ENCODE measurements at places on chromosomes 6 and 20.

DNA sequence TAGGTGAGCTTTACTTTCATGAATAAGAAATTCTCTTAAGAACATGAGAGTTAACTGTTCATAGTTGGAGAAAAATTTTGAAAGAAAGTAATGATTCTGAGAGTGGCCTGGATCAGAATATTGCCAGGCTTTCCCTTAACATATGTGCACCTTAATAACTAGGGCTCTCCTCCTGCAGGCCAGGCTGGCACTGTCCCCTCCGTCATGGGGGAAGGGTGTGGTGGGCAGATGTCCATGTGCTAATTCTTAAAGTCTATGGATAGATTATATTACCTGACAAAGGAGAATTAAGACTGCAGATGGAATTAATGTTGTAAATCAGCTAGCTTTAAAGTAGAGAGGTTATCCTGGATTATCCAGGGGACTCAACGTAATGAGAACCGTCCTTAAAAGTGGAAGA, 10.9 kb upstream of the KLHL32 start:
- DNase-seq, result no peak

DNA sequence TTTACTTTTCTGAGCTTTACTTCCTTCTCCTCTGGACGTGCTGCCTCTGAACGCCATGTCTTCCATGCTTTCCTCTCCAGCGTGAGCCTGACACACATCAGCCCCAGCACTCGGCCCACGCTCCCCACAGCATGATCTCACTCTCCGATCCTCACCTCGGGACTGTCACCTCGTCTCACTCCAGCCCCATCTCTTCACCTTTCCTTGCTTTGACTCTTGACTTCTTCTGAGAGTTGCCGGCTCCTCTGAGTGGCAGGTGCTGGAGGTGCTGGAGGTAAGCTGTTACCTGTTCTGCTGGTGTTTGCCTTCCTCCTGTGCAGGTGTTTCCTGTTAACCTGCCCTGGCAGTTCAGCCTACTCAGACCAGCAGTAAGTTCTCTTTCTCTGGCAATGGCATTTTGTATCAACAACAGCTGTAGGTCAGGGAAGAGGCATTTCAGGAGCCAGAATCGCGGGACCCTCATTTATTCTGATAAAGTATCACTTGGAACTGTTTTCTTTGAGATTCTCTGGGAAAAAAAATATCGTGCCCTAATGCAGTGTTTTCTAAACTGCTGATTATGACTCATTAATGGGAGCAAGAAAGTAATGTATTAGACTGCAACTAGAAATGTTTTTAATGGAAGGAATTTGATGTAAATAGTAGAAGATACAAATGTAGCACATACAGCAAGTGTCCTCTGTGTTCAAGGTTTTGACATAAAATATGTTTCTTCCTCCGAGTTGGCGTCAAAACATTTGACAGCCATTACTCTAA, 106.5 kb downstream of the ARID1B start:
- peak; percentile 91 for DNase-seq

- no peak for DNase-seq
These were observed 178.7 kb downstream of the ATXN1 start for GRCh38 chr6:16582446-16583143.

GRCh38 chr6:161338015-161338414, 64.2 kb upstream of the AGPAT4 start:
- no peak for DNase-seq

- DNase-seq, result peak; percentile 11
These were observed 14.0 kb downstream of the PGBD1 start for GRCh38 chr6:28295326-28295725.

GRCh38 chr6:15621203-15622044, 41.4 kb downstream of the DTNBP1 start:
- DNase-seq, result no peak

DNA sequence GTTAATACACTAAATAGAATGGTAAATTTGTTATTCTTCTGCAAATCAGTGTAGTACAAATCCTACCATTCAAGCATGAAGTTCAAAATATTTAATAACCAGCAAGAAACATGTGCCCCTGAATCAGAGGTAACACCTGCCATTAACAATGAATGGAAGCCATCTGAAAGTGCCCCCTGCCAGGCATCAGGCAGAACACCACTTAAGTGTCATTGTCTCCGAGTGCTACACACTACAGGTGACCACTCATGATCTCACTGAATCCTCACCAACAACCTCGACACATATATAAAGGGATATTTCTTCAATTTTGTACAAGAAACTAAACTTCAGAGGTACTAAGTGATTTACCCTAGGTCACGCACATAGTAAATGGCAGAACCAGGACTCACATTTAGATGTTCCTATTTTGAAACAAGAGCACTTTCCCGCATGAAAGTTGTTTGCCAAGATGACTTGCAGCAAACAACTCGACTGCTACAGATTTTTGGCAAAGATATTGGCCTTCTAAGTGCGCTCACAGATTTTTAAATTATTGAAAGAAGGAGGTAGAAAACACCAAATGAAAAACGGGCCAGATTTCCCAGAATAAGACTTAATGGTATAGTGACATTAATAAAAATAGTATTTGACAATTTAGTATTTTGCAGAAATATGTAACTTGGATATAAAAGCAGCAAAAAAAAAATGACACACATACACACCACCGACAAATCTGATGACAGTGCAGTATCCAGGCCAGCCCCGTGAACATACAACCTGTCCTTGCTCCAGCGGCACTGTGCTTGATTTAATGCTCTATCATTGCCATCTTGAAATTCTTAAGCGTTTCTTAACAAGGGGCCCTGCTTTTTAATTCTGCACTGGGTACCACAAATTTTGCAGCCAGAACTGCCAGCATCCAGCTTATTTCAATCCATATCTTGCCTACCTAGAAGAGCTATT, 274.5 kb downstream of the ALDH8A1 start:
- no peak for DNase-seq

- no peak for DNase-seq
These were observed 440.6 kb upstream of the EPHA7 start for GRCh38 chr6:93859971-93860370.

DNA sequence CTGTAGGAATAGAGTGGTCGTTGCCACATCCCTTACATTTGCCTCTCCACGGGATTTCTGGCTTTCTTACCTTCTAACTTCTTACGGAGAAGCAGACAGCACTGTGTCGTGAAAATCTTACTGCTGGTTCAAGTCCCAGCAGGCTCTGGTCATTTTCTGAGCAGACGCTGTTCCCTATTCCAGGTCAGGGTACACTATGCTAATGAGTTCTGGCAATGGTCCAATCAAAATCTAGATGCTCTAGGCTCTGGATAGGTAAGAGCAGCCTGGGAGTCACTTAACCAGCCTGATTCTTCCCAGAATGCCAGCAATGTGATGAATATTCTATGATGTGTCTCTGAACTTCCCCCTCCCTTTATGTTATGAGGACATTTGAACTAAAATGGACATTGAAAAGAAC, at the start of gene GCM1:
Gene GCM1, minus strand, starts transcription at position 158 of the 400 bp plus-strand sequence. CDS start 3,209 bp downstream, outside the sequence.
- DNase-seq, result no peak

GRCh38 chr6:50390416-50390815, 322.9 kb upstream of the TFAP2D start:
- DNase-seq, result no peak

DNA sequence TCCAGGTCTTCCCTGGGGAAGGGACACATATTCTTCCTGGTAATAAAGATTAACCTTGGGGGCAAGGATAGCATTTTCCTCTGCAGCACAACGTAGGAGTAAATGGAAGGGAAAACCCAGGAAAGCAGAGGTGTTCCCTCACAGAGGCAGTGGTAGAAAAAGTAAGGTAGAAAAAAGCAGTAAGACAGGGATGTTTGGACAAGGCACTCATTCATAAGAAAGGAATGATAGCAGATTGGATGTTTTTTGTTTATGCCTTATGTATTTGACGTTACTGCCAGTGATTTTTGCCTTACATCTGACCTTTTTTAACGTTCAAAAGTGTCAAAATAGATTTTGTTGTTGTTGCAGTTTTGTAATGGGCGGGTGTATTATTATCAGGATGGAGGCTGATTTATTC, 395.0 kb downstream of the CDKAL1 start:
- no peak for DNase-seq

DNA sequence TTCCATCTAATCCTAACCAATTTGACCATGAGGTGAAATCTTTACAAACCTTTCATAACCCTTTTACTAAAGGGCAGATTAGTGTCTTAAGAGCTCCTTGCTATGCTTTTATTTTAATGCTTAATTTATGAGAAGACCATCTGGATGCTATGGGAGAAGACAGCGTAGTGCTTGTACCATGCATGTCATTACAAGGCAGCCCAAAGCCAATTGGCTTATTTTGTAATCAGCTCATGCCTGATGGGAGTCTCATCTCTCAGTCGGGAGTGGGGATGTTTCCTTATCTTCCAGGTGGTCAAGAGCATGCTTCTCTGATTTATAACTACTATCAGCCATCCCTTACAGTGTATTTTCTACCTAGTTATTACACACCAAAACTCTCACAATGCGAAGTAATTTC, 304.7 kb downstream of the FARS2 start:
- no peak for DNase-seq

DNA sequence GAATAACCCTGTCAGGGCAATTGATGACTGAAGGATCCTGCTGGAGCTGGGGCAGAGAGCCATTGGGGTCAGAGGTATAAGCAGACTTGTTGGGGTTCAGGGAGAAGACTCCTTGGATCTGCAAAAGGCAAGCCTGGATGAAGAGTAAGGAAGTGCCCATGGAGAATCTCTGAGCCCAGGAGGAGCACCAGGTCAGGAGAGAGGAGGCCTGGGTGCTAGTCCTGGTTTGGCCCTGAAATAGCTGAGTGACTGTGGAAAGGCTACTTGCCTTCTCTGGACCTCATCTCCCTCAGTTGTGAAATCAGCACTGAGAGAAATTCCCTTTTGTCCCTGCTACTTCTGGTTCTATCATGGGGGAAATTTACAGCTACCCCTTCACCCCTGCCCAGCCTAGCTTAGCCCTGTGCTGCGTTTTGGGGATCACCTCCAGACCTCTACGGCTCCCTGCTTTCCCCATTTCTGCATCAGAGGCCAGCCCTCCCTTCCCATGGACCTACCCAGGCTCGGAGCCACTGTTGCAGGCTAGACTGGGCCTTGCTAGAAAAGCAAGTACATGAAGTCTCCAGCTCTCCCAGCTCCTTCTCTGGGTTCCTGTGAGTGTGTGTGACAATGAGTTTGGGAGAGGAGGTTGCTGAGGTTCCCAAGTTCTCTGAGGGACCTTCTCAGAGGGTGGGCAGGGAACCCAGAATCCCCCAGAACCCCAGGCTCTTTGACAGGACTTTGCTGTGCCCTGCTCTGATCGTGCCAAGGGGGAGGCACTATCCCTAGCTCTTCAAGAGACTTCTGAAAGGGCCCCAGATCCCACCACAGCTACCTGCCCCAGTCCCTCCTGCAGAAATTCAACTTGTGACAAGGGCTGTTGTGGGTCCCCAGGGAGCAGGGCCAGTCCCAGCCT, 2.3 kb upstream of the NCR2 start:
- DNase-seq, result no peak

DNA sequence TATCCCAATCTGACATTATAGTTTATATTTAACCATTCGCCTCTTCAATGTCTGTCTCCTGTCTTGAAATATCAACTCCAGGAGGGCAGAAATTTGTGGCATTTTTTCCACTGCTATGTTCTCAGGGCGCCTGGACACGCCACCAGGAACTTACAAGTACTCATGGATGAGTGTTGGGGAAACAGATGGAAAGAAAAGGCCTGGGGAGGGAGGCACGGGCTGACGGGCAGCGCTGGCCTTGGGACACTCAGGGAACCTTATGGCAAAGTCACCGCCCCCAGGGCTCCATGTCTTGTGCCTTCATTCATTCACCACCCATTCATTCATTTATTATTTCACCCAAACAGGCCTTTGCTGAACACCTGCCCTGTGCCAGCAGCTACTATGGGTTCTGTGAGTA, 222.9 kb downstream of the PREX1 start:
- DNase-seq, result no peak

DNA sequence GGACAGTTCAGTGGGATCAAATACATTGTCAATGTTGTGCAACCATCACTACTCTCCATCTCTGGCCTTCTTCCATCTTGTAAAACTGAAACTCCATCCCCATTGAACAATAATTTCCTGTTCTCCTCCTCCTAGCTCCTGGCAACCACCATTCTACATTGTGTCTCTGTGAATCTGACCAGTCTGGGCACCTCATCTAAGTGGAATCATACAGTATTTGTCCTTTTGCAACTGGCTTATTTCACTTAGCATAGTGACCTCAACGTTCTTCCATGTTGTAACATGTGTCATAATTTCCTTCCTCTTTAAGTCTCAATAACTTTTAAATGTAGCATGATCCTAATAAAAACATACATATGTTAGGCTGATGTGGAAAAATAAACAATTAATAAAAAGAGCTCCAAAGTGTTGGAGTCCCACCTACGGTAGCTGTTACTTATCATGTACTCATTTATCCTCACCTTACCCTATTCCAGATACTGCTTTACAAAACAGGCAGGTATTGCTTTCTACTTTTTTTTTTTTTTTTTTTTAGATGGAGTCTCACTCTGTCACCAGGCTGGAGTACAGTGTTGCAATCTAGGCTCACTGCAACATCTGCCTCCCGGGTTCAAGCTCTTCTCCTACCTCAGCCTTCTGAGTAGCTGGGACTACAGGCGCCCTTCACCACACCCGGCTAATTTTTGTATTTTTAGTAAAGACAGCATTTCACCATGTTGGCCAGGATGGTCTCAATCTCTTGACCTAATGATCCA, 91.9 kb downstream of the TNFAIP3 start:
- DNase-seq, result no peak

GRCh38 chr6:148746363-148747144, at the start of gene UST:
TSS of gene UST (plus strand) at chr6:148747030. CDS start at chr6:148747431, 401 bp downstream.
- DNase-seq, result peak; percentile 75

GRCh38 chr6:42987533-42988451, 3.4 kb downstream of the PPP2R5D start:
- no peak for DNase-seq

DNA sequence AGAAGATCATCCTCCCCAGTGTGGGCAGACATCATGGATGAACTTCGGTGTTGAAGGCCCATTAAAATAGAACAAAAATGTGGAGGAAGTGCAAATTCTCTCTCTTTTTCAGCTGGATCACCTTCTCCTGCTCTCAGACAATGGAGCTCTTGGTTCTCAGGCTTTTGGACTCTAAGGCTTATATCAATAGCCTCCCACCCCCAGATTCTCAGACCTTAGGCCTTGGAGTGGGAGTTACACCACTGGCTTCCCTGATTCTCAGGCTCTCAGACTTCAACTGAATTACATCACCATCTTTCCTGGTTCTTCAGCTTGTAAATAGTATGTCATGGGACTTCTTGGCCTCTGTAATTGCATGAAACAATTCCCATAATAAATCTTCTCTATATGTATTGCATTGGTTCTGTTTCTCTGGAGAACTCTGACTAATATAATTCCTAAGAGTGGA, 36.6 kb downstream of the NSFL1C start:
- no peak for DNase-seq

- no peak for DNase-seq
These were observed 548.8 kb upstream of the EPHA7 start for GRCh38 chr6:93968126-93968525.

DNA sequence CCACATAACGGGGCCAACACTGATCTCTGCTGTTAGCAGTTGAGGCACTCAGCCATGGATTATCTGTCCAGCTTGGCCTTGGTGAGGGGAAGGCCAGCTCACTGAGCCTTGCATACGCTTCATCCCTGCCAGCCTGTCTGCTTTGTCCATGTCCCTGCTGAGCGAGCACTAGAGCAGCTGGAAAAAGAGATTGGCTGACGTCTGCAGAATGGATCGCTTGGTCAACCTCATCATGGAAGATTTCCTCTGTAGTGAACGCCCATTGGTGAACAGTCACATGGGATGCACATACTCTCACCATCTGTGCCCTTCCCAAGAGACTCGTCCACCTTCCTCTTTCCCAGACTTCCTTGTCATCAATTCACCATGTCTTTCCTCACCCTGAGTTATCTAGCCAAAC, 26.9 kb downstream of the MUC22 start:
- no peak for DNase-seq
